ENCODE measurements at places on chromosomes 1 and 21. TPM values are rescaled to one million over a fixed set of nuclear protein-coding genes. Genes with fewer than 3 reads are reported as not detected.

The EXO1 gene
- total RNA-seq, result 26.6 TPM

The GPBP1L1 gene
- total RNA-seq, result 33.0 TPM

The PLA2G2D gene
- total RNA-seq, result not detected

The DARS2 gene
- total RNA-seq, result 46.7 TPM

The XCL1 gene
- total RNA-seq, result not detected

The TBCE gene
- 39.8 TPM for total RNA-seq

The GPR52 gene
- not detected for total RNA-seq

The RHCE gene
- not detected for total RNA-seq

The OR2T2 gene
- not detected for total RNA-seq

The GBP5 gene
- not detected for total RNA-seq

The TP73 gene
- total RNA-seq, result 0.98 TPM

The TSTD1 gene
- not detected for total RNA-seq

The HSD3B2 gene
- not detected for total RNA-seq

The E2F2 gene
- 2.9 TPM for total RNA-seq

The GSTM1 gene
- total RNA-seq, result not detected

Data from A549 treated with dexamethasone at 1 μM for 4 hours (cell line).